Activated CD4-positive, alpha-beta memory T cell treated with anti-CD3 and anti-CD28 coated beads, Interleukin-2, amount 10 ng/mL, durations not matched to agents 7 days and 5 days (primary cell): ENCODE measurements at places on chromosomes 3 and 15. TPM values are rescaled to one million over a fixed set of nuclear protein-coding genes. Genes with fewer than 3 reads are reported as not detected.

- H3K4me3 ChIP-seq: no peak overlapping the region
- DNase-seq: no peak
- no peak overlapping the region for H3K27ac ChIP-seq
- no peaks in the 10 kb centered on the region for H3K36me3 ChIP-seq
These were observed 46.1 kb downstream of the GPR176 start for GRCh38 chr15:39873978-39874377.

DNA sequence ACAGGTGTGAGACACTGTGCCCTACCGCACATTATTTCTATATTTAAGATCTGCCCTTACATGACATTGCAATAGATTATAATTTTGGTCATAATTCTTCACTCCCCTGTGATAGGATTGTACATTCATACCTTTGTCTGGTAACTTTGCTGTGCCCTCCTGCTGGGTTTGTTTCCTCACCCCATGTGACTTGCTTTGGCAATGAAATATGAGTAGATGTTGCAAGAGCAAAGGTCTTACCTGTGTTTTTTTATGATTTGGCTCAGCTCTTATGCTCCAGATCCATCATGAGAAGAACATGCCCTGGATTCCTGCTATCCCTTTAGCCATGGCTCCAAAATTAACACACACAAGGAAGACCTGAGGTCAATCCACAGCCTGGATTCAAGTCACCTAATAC, 137.7 kb upstream of the EOMES start:
- H3K4me3 ChIP-seq: no peak overlapping the region
- no peaks in the 10 kb centered on the region for H3K27me3 ChIP-seq
- H3K36me3 ChIP-seq: peaks cover 6% of the 10 kb centered on the region
- H3K27ac ChIP-seq: no peak overlapping the region
- H3K4me1 ChIP-seq: peaks cover 38% of the 10 kb centered on the region
- no peak for DNase-seq

- no peak overlapping the region for H3K4me3 ChIP-seq
- DNase-seq: no peak
- H3K27ac ChIP-seq: no peak overlapping the region
These were observed 56.0 kb upstream of the MYRIP start for GRCh38 chr3:39753391-39753790.

GRCh38 chr3:66276705-66277274, 56.0 kb downstream of the SLC25A26 start:
- H3K27ac ChIP-seq: no peak overlapping the region
- no peaks in the 10 kb centered on the region for H3K27me3 ChIP-seq
- peak; percentile 72 for DNase-seq
- peaks cover 25% of the 10 kb centered on the region for H3K4me1 ChIP-seq

Gene GPR87
- 0.33 TPM for total RNA-seq

Gene CLASP2
- 43.0 TPM for total RNA-seq
